ENCODE measurements at places on chromosomes 2 and 18. TPM values are rescaled to one million over a fixed set of nuclear protein-coding genes. Genes with fewer than 3 reads are reported as not detected.

Gene PAX3
- polyA plus RNA-seq: 0.52 TPM

Gene DSG1
- not detected for polyA plus RNA-seq

Gene KANSL1L
- 27.6 TPM for polyA plus RNA-seq

Gene SULT1C3
- not detected for polyA plus RNA-seq

Gene SMARCAL1
- polyA plus RNA-seq: 14.7 TPM

Gene KCNE4
- polyA plus RNA-seq: not detected

Data from neural cell (in vitro differentiated cells).